Fibroblast of skin of left biceps (primary cell): ENCODE measurements at places on chromosomes 4 and X.

GRCh38 chr4:52051213-52051614 is at the start of gene SPATA18:
Gene SPATA18 (plus strand): TSS chr4:52051304. CDS start chr4:52051705, 401 bp downstream.
- DNase-seq = no peak

GRCh38 chr4:6620891-6621555 is 19.5 kb upstream of the MRFAP1 start:
- no peak for DNase-seq

DNA sequence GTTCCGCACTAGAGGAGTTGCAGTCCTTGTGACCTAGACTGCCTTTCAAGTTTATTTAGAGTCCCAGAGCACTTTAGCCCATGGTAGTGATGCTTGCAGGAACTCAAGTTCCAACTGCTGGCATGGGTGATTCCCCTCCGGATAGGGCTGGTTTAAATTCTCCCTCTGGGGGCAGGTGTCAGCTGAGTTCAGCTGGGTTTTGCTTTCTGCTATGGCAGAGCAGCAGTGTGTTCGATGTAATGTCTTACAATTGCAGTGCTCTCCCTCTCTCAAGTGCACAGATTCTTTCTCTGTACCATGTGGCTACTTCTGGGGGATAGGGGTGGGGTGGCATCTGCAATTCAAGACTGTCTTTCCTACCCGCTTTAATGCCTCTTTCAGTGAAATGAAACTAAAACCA is 164.8 kb upstream of the ZIC3 start:
- DNase-seq = no peak

DNA sequence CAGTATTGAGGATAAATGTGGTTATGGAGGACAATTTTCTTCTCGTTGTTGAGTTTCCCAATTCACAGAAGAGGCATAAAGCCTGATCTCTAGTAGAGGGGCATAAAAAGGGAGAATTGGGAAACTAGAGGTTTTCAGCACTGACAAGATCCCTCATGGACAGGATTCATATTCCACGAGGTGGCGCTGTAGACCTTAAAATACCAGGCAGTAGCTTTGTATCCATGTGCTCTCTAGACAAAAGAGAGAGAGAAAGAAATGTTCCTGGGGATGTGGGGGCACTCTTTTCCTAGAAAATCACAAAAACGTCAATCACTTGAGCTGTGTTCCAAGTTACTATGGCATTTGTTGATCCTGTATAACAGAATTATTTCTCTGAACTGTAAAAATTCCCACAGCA is 128.3 kb downstream of the MAGEE1 start:
- DNase-seq = no peak

GRCh38 chr4:38560768-38561558 is 103.0 kb upstream of the KLF3 start:
- no peak for DNase-seq

DNA sequence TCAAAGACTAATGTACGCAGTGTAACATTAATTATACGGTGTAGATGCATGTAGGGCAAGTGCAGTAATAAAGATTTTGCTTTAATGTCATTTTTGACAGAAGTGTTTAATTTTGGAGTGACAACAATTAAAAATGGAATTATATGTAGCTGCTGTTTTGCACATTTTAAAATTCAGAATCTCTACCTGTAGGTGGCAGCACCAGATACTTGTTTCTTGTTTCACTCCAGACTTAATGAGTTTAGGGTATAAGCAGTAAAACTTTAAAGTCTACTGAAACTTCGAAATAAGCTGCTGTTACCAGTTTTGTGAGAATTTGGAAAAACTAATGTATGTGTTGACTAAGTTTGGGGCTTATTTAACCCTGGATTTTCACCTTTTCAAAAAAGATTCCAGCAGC is 144.9 kb downstream of the POLA1 start:
- DNase-seq = no peak

GRCh38 chr4:56701161-56701480 is 20.0 kb upstream of the HOPX start:
- no peak for DNase-seq

DNA sequence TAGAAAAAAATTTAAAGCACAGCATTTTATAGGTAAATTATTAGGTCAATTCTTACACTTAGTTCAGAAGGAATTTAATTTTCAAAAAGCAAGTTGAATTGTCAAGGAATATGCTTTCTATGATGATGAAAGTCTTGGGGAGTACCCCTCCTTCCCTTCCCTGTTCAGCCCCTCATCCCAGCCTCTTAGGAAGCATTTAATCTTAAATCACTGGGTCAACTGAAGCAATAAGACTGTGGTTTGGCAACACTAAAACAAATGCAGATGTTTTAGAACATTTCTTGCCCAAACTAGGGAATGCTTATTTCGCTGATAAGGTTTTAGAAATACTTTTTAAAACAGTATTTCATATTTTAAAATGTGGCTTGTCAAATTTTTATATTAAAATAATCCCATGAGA is 19.1 kb upstream of the ARSJ start:
- no peak for DNase-seq

DNA sequence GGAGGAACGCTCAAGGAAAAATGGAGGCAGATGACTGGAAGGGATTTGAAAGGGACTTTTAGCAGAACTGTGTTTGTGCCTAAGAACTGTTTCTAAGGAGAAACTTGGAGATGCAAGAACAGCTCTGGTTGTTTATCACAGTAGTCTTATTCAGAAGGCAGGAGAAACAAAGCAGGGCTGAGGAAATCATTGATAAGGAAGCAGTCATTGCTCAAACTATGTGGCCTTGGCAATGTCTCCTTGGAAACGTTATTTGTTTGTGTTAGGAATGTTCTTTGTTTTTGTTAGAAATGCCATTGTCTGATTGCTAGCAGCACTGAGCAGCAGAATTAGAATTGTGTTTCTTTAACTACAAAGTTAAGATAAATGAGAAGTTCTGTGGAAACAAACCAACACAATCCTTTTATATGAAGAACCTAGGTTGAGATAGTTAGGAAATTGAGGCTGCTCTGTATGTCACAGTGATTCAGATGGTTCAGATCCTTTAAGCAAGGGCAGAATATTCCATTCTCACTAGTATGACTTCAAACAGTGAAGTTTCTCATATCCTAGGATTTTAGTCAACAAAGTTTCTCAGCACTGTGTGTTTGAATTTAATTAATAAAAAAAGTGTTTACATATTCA is 1191.3 kb upstream of the IGFBP7 start:
- no peak for DNase-seq

DNA sequence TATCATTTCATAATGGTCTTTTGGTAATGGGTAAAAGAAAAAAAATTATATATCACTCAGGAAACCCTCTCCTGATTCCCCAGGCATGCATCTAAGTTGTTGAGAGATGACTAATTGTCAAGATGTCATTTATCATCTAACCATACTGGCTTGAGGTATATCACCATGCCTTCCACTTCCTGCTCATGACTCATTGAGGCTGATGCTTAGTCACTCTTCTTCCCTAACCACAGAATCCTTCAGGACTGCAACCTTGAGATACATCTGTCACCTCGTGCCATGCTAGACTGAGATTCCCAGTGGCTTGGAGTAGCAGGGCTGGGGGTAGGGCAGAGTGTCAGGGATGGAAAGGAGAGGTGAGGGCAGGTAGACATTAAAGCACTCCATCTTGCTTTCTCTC is 782.5 kb upstream of the INTU start:
- peak; percentile 98 for DNase-seq

DNA sequence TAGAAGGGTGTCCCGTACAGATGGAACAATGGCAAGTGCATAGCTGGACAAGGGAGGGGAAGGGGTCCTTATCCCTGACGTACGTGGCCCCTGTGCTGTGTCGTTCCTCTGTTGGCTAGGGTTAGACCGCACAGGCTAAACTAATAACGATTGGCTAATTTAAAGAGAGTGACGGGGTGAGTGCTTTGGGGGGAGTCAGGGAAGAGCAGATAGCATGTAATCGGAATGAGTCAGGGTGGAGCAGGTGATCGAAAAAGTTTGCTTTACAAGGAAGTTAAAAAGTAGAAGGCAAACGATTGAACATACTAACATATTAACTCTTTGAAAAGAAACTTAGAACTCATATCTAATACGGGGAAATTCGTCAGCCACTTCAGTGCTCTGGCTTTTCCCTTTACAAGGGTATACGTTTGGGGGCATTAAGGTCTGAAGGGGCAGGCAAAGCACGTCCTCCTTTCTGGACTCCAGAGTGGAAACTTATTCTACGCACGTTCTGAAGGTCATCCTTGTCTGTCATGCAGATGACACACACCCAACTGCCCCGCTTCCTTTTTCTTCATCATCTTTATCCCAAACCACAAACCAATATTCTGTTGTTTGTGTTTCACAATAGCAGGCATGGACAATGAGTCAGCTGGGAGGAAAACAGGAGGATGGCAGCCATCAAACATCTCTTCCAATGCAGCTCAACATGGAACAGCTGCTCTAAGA is 10.2 kb upstream of the CRLF2 start:
- DNase-seq = no peak

DNA sequence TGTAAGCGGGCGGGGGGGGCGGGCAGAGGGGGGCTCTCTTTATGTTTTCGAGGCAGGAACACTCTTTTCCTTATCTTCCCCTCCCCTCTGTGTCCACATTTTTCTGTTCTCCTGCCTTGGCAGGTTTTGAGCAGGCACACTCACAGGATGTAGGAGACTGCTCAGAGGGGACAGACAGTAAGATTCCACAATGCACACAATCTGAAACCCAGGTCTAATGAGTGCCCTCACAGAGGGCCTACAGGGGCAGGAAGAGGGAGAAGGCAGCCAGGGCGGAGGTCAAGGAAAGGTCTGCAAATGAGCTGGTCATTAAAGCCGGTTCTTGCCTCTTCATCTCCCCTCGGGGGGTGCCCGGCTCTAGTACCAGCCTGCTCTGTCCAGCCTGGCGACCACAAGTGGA is 106.1 kb upstream of the ATP6AP2 start:
- no peak for DNase-seq

GRCh38 chr4:22345055-22345454 is 170.8 kb downstream of the ADGRA3 start:
- no peak for DNase-seq

DNA sequence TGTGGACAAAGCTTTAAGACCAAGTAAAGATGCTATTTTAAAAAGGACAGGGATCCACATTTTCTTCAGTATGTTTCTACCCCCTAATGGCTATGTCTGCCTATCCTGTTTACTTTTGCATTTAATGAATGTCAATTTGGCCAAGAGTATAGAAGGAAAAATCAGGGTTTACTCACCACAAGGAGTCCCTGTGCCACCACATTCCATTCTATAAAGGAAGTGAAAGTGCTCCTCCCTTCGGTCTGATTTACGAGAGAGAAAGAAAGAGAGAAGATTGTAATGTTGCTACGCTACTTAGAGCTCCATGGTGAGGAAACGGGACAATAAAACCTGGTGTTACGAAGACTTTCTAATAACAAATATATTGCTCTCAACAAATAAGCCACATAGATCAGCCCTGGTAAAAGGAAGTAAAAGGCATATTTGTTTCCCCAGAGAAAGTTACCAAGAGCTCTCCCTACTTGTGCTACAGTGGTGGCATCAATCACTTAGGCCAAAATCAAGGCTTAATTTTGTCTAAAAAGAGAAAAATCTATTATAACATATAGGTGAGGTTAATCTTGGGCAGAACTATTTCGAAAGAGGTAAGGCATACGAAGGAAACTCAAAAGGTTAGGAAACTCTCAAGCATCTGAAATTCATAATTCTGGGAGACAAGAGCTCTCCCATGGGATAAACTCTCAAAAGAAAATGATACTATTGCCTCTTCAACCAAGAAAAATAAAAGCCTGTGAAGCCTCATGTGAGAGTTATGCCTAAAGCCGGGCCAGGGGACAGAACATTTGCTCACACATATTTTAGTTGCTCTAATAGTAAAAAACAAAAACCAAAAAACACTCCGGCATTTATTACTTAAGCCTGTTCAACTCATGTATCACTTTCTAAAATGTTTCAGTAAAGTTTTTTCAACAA is 29.5 kb downstream of the TAPT1 start:
- no peak for DNase-seq

DNA sequence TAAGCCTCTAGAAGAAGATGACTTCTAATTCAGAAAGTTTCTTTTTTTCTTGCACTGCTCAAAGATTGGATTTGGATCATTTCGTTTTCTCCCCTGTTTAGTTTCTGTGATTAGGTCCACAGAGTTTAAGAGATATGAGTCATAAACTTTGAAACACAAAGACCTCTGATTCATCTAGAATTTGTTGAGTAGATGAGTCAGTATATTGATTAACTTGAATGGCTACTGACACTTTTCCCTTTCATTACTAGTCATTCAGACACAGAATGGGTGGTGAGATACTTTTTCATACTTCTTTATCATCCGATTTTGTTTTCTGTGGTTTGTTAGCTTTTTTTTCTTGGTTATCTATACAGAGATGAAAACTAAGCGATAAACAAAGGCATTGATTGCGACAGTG is 34.1 kb upstream of the AFF2 start:
- no peak for DNase-seq

GRCh38 chr4:185165605-185166063 is 22.6 kb downstream of the SLC25A4 start:
- peak; percentile 54 for DNase-seq

- no peak for DNase-seq
Observed at GRCh38 chr4:169295822-169296221, 25.1 kb upstream of the SH3RF1 start.

DNA sequence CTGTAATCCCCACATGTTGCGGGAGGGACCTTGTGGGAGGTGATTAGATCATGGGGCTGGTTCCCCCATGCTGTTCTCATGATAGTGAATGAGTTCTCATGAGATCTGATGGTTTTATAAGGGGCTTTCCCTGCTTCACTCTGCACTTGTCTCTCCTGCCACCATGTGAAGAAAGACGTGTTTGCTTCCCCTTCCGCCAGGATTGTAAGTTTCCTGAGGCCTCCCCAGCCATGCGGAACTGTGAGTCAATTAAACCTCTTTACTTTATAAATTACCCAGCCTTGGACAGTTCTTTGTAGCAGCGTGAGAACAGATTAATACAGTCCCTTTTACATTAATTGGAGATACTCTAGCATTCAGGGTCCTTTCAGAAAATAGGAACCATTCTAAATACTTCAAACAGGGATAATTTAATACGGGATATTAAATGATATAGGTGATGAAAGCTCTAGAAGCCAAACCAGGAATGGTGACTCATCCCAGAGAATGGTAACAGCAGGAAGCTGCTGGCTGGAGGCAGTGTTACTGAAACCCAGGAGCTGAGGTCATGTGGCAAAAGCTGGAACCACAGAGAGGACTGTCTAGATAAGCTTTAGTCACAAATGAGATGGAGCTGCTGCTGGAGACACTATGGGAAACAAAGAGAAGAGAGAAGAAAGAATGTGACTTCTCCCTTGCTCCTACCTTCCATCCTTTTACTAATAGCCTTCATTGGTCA is 57.3 kb downstream of the GSTCD start:
- peak; percentile 54 for DNase-seq
